ENCODE measurements at places on chromosomes 4 and X.

GRCh38 chr4:84317513-84317912, 181.6 kb downstream of the NKX6-1 start:
- no peak for DNase-seq

DNA sequence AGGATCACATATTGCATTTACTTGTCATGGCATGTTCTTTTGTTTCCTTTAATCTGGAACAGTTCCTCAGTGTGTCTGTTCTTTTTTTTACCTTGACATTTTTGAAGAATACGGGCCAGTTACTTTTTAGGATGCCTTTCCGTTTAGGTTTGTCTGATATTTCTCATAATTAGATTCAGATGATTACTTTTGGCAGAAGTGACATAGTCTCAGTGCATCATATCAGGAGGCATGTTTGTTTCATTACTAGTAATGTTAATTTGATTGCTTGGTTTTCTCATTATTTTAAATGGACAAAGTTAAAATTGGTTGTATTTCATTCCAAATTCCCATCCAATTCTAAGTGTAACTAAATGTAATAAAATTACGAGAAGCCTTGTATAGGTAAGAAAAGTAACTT, 8.3 kb downstream of the POLR2B start:
- no peak for DNase-seq

GRCh38 chrX:36019125-36019524, 99.6 kb downstream of the CFAP47 start:
- DNase-seq = peak; percentile 20

DNA sequence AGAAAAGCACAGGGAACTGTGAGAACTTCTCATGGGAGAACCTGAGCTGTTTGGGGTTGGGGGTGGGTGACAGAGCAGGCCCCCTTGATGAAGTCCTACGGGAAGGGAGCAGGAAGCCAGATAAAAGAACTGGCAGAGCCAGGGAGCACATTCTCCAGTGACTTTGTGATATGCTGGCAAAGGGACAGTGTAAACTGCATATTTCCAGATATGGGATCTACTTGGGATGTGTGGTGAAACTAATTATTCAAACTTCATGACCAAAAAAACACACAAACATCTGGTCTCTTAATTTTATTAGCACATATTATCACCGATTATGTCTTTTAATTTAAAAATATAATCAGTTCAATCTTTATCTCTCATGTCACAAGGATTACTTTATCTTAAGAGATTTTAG, 266.0 kb downstream of the PAPSS1 start:
- DNase-seq = no peak

- DNase-seq = no peak
Measured at GRCh38 chrX:77436271-77436670, 10.9 kb upstream of the FGF16 start.

DNA sequence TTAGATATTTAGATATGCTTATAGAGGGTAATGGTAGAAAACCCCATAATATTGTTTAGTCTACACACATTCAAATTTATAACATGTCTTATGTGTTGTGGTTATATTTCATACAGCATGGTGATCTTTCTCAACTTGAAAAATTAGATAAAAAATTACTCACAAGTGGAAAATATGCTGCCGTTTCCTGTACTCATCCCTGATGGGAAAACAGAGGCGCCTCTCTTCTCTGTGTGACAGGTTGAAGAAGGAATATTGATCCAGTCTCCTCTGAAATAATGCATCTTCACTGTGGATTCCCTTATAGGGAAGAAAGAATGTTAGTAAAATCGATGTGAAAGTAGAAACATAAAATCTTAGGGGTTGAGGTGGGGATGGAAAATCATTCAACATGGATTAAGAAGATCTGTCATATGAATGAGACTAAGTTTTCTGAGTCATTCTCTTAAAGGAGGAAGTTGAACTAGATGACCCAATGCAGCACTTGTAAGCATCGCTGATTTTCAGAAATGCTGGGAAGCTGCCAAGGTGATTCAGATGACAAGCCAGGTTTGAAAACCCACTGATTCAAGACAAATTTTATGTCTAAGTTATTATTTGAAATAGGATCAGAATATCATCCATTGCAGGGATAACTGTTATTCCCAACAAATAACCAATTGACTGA, 70.7 kb downstream of the ANKRD50 start:
- peak; percentile 63 for DNase-seq

- no peak for DNase-seq
Measured at GRCh38 chrX:76439188-76439587, 11.7 kb downstream of the MAGEE1 start.

- no peak for DNase-seq
Measured at GRCh38 chrX:101078716-101079598, at the start of gene TMEM35A. TSS of gene TMEM35A (plus strand) at chrX:101078879. CDS start at chrX:101079003, 124 bp downstream.

GRCh38 chr4:187444061-187444460, 551.5 kb upstream of the ZFP42 start:
- no peak for DNase-seq

DNA sequence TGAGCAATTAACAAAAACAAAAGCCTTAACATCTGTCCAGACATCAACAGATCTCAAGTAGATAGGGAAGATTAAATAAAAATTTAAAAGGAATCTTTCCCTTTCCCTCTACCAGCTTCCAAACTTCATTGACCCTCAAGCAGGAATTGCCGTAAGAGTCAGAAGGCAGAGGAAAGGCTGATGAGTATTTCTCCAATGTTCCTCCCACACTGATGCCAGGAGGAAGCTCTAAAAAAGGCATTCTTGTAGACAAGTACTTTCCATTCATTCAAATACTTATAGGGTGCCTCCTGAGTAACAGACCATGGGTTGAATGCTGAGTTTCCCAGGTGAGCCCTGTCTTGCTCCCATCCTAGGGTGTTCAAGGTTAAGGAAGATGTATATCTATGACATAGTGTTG, 151.6 kb upstream of the GPC4 start:
- no peak for DNase-seq

GRCh38 chr4:53786632-53787031, 195.3 kb upstream of the LNX1 start:
- DNase-seq = no peak

- DNase-seq = peak; percentile 86
Measured at GRCh38 chrX:123648028-123648810, 84.6 kb downstream of the THOC2 start.

DNA sequence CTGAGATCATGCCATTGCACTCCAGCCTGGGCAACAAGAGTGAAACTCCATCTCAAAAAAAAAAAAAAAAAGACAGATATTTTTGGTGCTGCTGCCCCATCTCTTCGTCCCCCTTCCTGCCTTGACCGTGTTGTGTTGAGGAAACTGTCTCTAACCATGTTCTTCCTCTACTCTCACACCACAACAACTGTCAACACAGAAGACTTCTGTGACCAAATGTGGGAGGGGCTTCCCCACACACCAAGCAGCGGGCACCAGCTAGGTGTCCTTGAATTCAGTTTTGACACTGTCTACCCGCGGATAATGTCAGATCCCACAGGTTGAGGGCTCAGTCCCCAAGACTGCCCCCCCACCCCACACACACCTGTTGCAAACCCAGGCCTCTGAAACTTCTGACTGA, 104.7 kb upstream of the BCOR start:
- DNase-seq = no peak

- DNase-seq = no peak
Measured at GRCh38 chrX:68332201-68332731, 101.0 kb downstream of the OPHN1 start.

DNA sequence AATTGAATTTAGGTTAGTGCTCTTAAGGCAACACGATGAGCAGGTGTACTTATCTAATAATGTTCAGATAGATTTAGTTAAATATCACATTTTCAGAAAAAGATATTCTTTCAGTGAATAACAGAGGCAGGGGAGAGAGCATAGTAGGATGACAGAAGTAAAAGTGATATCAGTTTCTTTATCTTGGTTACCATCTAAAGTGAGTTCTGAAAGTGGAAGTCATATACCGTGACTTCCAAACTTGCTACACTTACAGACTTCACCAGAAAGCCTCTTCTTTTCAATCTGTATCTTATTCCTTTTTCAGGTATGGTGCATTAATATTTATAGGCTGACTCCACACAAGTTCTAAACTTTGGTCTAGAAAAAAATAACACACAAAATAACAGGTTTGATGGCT, 124.9 kb downstream of the POU4F2 start:
- no peak for DNase-seq

DNA sequence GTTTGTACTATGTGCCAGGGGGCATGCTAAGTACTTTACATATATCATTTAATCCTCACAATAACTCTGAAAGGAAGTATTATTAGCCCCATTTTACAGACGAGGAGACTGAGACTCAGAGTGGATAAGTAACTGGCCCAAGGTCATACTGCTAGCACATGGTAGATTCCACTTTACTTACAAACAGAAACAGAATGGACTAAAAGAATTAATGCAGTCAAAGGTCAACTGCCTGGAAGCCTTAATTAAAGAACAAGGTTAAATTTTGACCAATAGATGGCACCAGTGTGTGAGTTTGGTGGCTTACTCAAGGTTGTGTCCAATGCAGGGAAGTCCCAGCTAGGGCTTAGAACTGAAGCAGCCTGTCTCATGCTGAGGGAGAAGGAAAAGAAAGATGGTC, 4.7 kb downstream of the RIPPLY1 start:
- peak; percentile 89 for DNase-seq

- DNase-seq = no peak
Measured at GRCh38 chr4:1195891-1196401, 23.6 kb upstream of the SPON2 start.

DNA sequence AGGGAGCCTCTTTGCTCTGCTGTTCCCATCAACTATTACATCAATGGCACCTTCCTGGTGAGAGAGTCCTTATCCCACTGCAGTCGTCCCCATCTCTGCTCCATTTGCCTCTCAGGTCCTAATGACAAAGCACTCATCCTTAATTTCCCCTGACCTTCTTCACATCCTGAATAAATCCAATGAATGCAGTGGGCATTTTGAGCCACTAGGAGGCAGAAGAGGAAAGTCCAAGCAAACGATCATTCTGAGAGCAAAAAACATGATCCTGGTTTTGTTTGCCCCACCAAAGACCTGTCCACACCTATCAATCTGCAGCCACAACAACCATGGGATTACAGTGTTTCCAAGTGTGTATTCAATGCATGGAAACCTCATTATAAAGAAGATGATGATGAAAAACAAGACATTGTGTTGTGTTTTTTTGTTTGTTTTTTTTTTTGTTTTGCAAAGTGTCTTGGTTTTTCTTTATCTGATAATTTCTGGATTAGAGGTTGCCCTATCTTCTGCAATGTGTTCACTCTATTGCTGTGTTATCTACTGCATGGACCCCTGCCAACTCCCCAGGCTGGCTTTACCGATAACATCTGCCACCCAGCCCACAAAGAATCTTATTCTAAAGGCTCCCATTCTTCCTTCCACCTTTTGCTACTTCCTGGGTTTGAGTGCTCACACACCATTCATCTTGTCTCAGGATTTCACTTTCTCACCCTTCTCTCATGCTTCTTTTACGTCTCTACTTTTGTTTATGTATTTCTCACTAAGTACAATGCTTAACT, 207.2 kb downstream of the NLGN4X start:
- DNase-seq = peak; percentile 34

GRCh38 chr4:8774071-8774470, 97.6 kb downstream of the HMX1 start:
- DNase-seq = no peak

GRCh38 chrX:10656214-10656613, 35.8 kb upstream of the MID1 start:
- no peak for DNase-seq

- DNase-seq = peak; percentile 39
Measured at GRCh38 chr4:67700116-67700737, 728 bp downstream of the UBA6 start.

DNA sequence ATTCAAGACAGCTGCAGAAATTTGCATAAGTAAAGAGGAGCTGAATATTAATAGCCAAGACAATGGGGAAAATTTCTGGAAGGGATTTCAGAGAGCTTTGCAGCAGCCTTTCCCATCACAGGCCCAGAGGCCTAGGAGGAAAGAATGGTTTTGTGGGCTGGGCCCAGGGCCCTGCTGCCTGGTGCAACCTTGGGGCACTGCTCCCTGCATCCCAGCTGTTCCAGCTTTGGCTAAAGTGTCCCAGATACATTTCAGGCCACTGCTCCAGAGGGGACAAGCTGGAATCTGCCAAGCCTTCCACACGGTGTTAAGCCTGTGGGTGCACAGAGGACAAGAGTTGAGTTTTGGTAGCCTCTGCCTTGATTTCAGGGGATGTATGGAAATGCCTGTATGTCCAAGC, 185.6 kb upstream of the SFRP2 start:
- DNase-seq = no peak

DNA sequence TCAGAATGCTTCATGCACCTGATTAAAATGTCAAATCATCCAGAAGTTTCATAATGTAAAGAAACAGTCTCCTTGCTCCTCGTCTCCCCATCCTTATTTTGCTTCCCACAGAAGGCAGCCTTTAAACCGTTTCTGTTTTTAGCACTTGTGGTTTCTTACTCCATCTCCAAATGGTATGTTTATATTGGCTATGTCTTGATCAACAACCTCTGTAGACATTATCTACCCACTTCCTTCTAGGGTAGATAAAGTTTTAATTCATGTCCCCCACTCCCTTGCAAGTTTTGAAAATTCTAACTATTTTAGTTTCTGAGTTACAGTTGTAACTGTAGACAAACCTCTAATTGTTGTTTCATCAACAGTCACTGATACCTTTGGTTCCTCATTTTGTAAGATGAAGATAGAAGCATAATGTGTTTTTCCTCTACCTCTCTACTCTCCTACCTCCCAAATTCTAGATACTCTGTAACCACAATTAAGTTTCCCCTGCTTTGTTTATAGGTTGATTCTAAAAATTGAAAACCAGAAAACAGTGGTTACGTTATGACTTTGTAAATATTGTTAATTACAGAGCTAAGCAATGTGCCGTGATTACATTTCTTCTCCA, 291.7 kb upstream of the GATB start:
- DNase-seq = no peak

DNA sequence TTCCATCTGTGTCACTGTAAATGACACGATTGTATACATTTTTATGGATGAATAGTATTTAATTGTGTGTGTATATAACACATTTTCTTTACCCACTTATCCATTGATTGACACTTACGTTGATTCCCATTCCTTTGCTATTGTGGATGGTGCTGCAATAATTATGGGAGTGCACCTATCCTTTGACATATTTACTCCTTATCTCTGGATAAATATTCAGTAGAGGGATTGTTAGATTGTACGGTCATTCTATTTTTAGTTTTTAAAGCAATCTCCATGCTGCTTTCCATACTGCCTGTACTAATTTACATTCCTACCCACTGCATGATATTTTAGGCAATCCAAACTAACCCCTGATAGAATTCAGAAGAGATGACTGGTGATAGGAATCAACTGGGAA, 980.1 kb downstream of the FSTL5 start:
- no peak for DNase-seq

DNA sequence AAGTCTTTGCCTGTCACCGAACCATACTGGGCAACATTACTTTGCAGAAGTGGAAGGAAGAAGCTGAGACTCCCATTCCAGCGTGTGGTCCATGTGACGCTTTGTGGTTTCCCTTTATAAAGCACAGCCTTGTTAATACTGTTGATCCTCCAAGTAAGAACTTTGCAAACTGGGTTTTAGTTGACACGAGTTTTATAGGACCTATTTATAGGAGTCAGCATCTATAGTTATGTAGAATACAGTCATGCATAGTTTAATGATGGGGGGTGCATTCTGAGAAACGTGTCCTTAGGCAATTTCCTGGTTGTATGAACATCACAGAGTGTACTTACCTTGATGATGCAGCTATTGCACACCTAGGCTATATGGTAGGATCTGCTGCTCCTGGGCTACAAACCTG, 1879.4 kb upstream of the TENM3 start:
- DNase-seq = no peak

- no peak for DNase-seq
Measured at GRCh38 chr4:108060686-108061321, 71.1 kb downstream of the HADH start.
